ENCODE measurements at places on chromosomes 5 and 9.

GRCh38 chr9:107489144-107489673 is 360 bp downstream of the KLF4 start:
- DNase-seq = no peak

GRCh38 chr5:100409660-100410151 is 125.5 kb upstream of the FAM174A start:
- DNase-seq = no peak

- DNase-seq = no peak
Observed at GRCh38 chr9:9790216-9790872, 822.5 kb downstream of the PTPRD start.

DNA sequence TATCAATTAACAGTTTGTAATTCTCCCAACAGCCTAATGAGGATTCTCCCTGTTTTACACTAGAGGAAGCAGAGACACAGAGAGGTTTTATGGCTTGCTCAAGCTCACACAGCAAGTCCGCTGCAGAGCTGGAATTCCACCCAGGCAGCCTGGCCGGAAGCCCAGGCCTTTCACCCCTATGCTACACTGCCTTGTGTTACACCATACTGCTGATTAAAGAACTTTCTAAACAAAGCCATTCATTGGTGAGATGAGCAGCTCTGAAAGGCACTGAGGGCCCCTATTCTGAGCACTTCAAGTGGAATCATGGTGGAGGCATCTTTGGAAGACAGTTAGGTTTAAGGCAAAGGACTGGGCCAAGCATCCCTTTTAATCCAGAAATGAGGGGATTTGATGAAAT is 14.7 kb upstream of the LARP1 start:
- no peak for DNase-seq

- no peak for DNase-seq
Observed at GRCh38 chr5:115333164-115333563, 36.7 kb upstream of the CCDC112 start.

DNA sequence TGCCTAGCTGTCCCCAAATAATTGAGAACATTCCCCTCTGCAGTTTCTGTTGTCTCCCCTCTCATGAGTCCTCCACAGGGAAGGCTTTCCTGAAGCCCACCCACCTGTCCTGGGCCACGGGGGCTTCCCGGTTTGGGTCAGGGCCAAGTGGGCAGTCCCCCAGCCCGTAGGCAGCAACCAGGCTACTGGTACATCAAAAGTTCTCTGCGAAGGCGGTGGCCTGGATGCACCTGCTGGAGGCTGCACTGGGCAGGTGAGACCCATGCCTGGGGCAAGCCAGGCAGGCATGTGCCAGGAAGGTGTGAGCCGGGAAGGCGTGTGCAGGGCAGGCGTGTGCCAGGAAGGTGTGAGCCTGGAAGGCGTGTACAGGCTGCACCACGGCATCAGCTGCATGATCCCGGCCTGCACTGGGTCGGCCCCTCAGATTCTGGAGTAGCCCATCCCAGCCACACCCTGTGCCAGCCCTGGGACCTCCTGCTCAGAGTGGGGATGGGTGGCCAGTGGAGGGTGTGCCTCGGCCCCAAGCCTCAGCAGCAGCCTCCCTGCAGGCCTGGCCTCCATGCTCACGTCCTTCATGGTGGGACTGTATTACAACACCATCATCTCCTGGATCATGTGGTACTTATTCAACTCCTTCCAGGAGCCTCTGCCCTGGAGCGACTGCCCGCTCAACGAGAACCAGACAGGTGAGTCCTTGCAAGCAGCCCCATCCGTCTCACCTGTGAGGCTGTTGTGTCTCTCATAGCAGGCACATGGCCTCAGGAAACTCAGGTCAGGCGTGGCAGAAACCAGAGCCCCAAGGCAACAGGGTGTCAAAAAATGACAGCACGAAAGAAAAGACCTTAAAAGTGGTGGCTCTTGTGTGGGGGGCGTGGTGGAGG is 8.7 kb downstream of the SLC6A19 start:
- no peak for DNase-seq

- no peak for DNase-seq
Observed at GRCh38 chr5:170861917-170862766, at the start of gene RANBP17. Gene RANBP17, plus strand, starts transcription at chr5:170862018.

GRCh38 chr5:145163876-145164275 is 671.3 kb downstream of the PRELID2 start:
- DNase-seq = no peak

GRCh38 chr5:131509801-131510200 is 125.2 kb downstream of the RAPGEF6 start:
- DNase-seq = no peak

GRCh38 chr5:135491552-135492318 is 39.6 kb upstream of the TIFAB start:
- DNase-seq = no peak

- DNase-seq = no peak
Observed at GRCh38 chr9:32260151-32260862, 124.1 kb upstream of the ACO1 start.

GRCh38 chr5:18601185-18601584 is 966.9 kb downstream of the TAF11L14 start:
- no peak for DNase-seq

DNA sequence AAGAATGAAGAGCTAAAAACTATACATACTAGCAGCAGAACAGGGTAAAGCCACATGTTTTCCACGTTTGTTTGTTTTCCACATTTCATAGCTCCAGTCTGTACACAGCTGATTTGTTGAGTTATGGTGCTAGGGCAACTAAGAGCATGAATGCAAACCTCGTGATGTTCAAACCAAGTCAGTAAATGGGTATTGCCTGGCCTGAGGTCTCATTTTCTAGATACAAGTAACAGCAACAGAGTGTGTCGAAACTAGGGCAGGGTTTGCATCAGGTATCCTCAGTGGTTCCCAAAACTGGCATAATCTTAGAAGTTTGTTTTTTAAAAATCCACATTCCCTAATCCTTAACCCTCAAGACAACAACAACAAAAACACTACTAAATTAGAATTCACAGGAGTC is 89.3 kb downstream of the CEMIP2 start:
- no peak for DNase-seq

- DNase-seq = no peak
Observed at GRCh38 chr5:40266952-40267351, 412.8 kb upstream of the PTGER4 start.

GRCh38 chr5:101943784-101944183 is 352.3 kb downstream of the SLCO4C1 start:
- no peak for DNase-seq

DNA sequence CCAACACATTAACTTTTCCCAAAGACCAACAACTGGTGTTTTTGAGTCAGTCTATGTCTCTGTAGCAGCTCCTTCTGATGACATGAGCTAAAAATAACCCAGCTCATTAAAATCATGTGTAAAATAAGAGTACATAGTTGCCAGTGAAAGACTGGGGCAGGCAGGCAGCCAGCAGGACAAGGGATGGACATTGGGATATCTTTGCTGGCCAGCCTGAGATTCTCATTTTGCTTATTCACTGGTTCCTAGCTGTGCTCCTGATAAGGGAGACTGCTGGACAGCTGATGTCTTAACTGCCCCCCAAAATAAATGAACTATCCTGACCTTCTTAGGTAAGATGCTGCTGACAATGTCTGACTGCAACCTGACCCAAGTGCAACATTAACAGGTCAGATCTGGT is 33.9 kb downstream of the EPB41L4B start:
- no peak for DNase-seq

- DNase-seq = no peak
Observed at GRCh38 chr5:68803881-68804319, 289.9 kb upstream of the SLC30A5 start.

DNA sequence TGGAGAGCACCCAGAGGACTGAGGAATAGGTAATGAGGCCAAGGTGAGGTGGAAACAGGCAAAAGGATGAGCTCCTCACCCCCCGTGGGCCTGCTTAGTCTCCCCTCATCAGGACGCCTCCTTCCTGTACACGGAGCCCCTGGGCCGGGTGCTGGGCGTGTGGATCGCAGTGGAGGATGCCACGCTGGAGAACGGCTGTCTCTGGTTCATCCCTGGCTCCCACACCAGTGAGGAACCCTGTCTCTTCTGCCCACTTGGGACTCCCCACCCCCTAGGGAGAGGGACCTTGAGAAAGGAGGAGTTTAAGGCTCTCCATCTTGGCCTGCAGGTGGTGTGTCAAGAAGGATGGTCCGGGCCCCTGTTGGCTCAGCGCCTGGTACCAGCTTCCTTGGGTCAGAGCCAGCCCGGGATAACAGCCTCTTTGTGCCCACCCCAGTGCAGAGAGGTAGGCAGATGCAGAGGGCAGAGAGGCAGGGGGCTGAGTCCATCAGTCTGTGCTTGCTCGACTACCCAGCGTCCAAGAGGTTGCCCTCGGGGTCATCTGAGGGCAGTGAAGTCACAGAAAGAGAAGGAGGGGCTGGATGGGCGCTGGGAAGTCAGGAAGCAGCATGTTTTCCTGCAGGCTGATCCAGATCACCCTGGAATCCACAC is 7.0 kb downstream of the DOLK start:
- no peak for DNase-seq

DNA sequence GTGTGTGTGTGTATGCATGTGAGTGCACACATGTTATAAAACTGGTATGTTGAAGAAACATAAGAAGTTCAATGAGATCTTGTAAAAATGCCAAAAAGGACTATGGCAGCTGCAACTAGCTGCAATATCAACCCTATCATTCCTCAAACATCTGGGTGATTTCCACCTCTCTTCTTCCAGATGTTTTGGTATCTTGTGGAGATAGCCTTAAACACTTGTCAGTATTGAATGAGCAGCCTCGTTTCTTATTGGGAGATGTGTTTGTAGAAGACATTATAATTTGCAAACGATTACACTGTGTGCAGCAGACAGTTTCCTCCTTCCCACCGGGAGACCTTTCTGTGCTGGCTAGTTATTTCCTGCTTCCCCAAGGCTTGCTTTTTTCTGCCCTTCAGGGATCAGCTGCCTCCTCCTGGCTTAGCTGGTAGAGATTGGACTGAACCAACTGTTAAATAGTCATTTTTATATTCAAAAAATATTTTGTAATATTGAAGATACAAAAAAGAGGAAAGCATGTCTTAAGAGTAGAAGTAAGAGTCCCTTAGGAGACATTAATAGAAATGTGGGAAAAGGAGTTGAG is 168.4 kb upstream of the MPDZ start:
- DNase-seq = no peak

GRCh38 chr9:92425474-92425873 is 1.2 kb upstream of the OMD start:
- DNase-seq = no peak

DNA sequence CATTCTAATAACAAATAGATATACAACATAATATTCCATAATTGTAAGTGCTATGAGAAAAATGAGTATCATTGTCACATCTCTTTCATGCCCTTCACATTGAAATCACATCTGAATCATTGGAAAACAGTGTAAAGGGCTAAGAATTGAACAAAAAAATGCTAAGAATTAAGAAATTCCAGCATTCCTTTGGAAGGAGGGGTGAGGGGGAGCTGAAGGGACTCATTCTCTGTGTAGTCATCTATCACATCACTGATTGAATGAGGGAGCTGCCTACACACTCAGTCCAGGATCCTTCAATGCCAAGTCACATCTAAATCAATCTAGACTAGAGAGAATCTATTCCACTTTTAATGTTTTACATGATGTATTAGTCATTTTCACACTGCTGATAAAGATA is 286.6 kb downstream of the DTWD2 start:
- no peak for DNase-seq

DNA sequence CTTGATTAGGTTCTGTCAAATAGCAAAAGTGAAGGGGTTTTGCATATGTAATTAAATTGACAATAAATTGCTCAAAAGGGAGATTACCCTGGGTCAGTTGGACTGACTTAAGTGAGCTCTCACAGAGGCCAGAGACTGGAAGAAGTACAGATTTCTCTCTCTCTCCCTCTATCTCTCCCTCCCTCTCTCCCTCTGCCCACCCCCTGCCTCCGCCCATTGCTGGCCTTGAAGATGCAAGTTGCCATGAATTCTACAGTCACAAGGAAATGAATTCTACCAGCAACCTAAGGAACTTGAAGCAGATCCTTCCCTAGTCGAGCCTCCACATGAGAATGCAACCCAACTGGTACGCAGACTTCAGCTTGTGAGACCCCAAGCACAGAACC is 119.2 kb downstream of the LPAR1 start:
- DNase-seq = no peak

DNA sequence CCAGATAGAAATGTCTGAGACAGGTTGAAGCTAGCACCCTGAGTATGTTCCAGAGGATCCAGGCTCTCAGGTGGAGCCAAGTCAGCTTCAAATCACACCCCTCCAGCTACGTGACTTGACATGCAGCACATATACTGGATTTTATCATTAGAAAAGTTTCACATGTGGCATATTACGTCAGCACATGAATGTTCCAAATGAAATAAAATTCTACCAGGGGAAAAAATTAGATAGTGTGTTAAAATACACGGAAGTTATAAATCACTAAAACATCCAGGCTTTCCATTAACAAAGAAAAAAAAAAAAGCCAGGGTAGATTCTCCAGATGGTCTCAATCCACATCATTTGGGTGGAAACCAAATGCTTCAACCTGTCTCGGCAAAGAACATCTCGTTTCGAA is 251.6 kb downstream of the MPDZ start:
- no peak for DNase-seq

GRCh38 chr9:27836661-27837401 is 263.6 kb upstream of the C9orf72 start:
- DNase-seq = no peak

GRCh38 chr9:1701113-1701512 is 314.0 kb upstream of the SMARCA2 start:
- DNase-seq = no peak

GRCh38 chr9:136631038-136632000 is 31.4 kb upstream of the EGFL7 start:
- DNase-seq = no peak

DNA sequence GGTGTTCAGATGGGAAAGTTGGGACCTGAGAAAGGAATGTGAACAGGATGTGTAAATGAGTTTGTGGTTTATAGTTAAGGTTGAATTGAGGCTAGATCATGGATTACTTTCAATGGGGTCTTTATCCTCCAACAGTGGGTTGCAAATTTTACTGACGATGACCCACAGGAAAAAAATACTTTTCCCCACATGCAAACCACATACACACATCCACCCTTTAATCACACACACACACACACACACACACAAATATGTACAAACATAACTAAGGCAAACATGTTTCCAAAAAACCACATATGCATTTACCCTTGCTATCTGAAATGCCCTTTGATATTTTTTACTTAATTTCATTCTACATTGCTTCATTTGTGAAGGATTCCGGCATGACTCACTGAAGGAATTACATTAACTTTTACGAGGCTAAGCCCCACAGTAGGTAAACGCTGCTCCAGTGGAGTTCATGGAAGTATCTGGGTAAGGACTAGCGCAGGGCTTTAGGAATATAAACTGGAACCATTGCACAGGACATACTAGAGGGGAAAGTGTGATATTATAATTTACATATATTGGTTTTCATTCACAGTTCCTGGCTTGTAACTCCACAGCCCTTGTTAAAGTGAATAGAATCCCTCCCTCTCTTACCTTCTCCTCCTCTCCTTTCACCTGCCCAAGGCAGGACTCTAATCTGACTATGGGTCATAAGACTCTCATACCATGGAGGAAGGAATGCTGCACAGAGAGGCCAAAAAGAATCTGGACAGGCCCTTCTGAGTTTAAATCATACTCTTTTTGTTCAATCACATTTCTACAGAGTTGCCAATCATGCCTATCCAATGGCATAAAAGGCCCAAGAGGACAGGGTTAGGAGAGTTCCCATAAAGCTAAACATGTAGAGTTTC is 8.5 kb upstream of the SPEF2 start:
- no peak for DNase-seq
